Stimulated activated naive CD8-positive, alpha-beta T cell treated with anti-CD3 and anti-CD28 coated beads, Interleukin-15, amount 100 ng/mL, for 72 hours (primary cell): ENCODE measurements at places on chromosomes 4 and X.

DNA sequence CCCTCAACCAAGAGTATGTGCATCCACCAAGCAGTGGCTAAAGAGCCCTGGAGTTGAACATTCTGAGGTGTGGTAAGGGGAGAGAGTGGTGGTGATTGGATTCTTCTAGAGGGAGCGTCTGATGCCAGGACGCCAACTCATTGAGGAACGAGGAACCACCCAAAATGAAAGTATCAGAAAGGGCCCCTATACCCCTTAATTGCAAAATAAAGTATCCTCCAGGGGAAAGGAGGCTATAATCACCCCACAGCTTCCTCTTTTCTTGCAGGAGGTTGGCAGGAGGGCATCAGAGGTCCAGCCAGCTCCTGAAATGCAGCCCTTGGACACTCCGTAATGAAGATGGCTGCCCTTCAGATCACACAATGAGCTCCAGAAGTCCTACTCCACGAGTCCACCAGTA is 5.3 kb upstream of the KIAA1210 start:
- DNase-seq, result no peak

DNA sequence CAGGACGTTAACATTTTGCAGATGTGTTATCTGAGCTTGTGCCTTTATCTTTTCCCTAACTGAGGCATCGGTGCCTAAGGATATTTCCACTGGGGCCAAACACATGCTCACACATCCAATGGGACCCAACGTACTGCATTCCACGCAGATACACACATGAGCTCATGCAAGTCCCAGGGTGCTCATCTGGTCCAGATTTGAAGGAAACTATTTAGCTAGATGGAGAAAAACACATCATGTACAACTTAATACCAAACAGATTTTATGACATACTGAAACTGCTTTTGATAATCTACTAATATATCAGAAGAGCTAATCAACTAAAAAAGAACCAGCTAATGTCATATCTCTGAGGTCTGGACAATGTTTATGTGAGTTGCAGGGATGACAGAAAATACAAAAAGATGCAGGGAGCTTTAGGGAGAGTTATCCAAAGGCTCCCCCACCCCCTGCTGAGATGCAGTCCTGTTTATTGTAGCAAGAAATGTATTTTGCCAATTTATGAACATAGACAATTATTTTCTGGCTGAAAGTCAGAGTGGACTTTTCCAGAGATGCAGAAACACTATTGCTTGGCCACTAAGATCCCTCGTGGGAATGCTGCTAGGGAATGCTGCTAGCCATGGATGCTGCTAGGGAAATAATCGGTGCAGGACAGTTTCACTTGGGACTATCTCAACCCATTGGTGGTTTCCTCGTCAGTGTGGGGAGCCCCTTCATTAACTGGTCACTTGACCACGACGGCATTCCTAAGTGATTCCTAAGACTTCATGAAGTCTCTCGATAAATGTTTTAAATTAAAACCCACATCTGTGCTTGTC is 172.8 kb downstream of the SMIM20 start:
- DNase-seq, result no peak

DNA sequence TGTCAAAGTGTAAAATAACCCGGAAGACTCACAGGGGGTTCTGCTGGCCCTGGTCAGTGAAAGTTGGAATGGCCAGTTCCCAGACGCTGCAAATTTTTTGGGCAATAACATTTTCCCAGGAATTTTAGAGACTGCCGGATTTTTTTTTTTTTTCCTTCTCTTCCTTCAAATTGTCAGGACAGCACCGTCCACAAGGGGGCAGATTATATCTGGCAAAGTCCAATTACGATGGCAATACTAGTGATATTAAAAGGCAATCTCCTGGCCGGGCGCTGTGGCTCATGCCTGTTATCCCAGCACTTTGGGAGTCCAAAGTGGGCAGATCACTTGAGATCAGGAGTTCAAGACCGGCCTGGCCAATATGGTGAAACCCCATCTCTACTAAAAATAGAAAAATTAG is 20.5 kb downstream of the SLC25A5 start:
- no peak for DNase-seq

GRCh38 chr4:170589597-170590191 is 499.9 kb upstream of the AADAT start:
- no peak for DNase-seq

- DNase-seq, result no peak
These were observed 103.4 kb downstream of the DDIT4L start for GRCh38 chr4:100086766-100087431.

GRCh38 chrX:69046996-69047490 is 118.2 kb downstream of the PJA1 start:
- no peak for DNase-seq
